ENCODE measurements at places on chromosomes 11 and 22.

DNA sequence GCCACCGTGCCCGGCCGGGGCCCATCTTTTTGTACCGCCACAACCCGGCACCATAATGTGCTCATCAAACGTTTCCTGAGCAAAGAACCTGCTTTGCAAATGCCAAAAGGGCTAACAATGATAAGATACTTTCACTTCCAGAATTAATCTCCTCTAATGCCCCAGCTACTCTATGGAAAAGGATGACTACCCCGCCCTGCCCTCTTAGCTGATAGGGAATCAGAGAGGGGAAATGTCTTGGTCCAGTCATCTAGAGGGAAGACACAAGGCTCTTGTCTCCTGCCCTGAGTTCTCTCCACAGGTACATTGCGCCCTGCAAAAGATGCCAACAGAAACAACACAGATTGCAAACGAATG lies 586 bp downstream of the TTLL1 start:
- DNase-seq: peak; percentile 30

DNA sequence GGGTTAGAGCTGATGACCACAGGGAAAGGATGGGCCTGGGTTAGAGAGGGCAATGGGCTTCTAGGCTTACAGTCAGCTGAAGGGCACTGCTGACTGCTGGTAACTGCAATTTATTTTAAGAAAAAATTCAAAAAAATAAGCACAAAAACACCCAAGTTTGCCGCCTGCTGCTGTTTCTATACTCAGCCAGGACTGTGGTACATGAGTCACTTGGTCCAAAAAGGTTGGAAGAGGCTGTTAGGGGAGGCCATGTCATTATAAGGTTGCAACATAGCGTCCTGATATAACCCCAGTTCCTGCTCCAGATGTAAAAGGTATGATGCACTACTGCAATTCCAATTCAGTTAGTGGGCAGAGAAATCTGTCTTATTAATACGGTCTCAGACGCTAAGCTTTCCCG lies 98.9 kb downstream of the ETS1 start:
- DNase-seq: no peak

DNA sequence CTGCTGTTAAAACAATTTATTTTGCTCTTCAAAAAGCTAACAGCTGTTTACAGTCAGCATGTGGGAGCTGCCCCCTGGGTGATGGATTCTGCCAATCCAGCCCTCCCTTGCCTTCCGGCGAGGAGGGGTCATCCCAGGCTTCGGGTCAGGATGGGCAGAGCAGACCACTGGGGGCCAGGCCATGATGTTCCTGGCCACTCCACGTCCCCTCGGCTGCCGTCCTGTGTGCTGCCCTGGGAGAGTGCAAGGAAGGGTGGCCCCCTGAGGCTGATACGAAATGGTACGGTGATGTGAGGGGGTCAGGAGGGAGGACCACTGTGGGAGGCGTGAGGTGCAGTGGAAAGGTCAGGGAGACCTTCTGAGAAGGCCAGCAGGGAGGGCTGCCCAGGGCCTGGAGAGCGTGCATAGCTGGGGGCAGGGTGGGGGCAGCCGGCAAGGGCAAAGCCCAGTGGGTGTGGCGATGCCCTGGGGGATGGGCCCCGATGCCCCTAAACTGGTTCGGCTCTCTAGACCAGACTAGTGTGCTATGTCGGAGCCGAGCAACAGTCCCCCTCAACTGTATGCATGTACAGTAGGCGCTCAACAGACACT lies 41.3 kb downstream of the RTN4R start:
- no peak for DNase-seq

GRCh38 chr11:80860632-80861031 lies 1419.8 kb upstream of the TENM4 start:
- no peak for DNase-seq

- DNase-seq: no peak
Measured at GRCh38 chr11:116345575-116345974, 427.2 kb downstream of the BUD13 start.

DNA sequence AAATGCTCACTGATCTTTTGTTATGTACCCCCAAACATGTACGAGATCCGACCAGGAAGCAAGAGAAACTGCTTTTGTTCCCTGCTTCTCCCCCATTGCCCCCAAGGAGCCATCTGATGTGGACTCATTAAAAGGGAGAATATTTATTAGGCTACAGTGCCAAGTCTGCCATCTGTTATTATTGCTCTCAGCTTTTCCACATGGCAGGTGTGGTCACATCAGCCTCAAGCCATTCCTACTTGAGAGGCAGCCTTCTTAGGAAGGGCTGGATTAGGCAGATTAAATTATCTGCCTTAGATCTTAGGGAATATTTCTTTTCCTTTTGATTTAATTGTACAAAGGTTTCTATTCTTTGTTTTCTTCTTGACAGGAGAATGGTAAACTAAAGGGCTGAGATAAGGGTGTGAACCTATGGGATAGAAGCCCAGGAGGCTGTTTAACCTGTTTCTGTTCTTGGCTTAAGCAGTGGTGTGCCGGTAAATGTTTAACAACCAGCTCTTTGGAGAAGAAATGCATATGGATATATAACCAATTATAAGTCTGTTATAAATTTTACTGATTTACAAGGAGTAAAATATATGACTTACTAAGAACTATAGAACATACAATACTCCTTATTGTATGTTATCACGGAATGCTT lies 88.8 kb downstream of the PDHX start:
- peak; percentile 90 for DNase-seq

DNA sequence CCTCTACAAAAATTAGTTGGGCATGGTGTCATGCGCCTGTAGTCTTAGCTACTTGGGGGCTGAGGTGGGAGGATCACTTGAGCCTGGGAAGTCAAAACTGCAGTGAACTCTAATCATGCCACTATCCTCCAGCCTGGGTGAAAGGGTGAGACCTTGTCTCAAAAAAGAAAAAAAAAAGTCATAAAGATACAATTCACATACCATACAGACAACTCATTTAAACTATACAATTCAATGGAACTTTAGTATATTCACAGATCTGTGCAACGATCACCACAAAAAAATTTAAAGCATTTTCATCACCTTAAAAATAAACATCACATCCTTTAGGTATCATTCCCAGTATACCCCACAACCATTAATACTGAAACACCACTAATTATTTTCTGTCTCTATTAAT lies 201.2 kb downstream of the PGR start:
- DNase-seq: no peak

DNA sequence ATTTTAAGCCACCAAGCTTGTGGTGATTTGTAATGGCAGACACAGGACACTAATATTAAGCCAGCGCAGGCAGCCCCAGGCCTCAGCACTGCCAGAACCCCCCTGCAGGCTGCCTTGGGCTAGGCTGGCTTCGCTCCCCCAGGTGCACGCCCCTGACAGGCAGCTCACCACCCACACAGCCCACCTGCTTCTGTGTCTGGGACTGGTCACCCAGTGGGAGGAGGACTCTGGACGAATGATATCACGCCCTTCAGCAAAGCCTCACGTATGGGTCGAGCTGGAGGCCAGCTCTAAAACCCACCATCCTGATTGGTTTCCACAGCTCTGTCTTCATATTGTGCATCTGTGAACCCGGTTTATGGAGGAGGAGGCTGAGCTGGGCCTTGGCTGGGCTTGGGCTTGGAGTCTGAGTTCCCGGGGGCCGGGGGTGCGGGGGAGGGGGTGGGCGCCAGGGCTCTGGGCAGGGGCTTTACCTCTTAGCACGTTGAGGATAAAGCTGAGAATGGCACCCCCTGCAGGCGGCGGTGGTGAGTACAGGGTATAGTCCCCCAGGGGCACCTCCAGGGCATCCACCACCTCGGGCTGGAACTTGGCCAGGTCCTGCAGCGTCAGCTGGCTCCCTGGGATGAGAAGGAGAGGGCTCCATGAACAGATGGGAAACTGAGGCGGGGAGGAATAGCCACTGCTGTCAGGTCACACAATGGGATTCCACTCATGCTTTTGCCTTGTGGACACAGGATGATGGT lies 13.8 kb downstream of the GGT5 start:
- peak; percentile 58 for DNase-seq

GRCh38 chr22:20948450-20948849 lies 18.6 kb upstream of the AIFM3 start:
- no peak for DNase-seq

DNA sequence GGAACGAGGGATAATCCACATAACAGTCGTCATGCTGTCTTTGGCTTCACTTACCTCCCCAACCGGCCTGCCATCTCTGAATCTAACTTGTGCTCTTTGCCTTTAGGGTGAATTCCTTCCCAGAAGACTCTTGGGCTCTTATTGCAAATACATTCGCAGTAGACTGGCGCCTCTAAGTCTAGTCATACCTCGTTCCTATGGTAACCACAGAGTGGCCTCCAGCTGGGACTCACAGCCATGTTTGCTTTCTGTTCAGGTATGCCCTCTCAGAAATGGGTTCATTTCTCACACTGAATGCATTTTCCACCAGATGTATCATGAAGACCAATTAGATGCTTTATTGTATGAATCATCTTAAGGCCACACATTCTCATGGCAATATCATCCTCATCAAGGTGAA lies 112.7 kb downstream of the FAR1 start:
- no peak for DNase-seq

DNA sequence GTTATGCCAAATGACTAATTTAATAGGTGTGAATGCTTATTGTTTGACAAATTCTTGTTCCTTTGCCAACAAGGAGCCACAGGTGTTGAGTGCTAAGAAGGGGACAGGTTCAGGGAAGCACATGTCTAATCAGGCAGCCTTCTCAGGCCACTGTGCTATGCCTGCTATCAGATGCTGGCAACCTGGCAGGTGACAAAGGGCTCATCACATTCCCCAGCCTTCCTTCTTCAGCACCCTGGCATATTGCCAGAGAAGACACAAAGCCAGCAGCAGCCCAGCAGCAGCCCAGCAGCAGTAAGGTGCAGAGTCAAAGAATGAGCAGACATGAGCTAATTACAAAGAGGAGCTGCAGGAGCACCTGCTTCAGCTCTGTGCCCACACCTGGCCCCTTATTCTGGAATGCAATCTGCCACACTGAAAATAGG lies 68.2 kb downstream of the GUCY1A2 start:
- DNase-seq: peak; percentile 60

- no peak for DNase-seq
Measured at GRCh38 chr11:68048681-68049508, 10.1 kb downstream of the TCIRG1 start.

DNA sequence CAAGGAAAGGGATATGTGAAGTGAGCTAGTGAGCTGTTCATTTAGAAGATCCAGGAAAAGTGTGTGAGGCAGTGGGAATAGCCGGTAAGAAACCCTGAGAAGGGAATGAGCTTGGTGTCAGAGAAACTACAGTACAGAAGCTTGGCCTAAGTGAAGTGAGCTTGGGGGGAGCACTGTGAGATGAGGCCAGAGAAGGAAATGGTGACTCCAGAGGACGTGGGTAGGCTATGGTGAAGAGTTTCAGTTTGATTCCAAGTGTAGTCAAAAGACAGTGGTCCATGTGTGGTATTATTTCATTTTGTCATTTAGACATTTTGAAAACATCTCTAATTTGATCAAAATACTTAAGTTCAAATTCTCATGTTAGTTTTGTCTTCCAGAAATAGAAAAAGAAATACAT lies 77.2 kb downstream of the GRK3 start:
- no peak for DNase-seq

- DNase-seq: no peak
Measured at GRCh38 chr11:90310210-90310609, 87.4 kb upstream of the CHORDC1 start.

GRCh38 chr11:33697997-33698396 lies 2.6 kb downstream of the C11orf91 start:
- DNase-seq: no peak

GRCh38 chr11:1548221-1549070 lies 23.6 kb downstream of the DUSP8 start:
- no peak for DNase-seq

GRCh38 chr11:105665281-105665680 lies 55.4 kb downstream of the GRIA4 start:
- no peak for DNase-seq

DNA sequence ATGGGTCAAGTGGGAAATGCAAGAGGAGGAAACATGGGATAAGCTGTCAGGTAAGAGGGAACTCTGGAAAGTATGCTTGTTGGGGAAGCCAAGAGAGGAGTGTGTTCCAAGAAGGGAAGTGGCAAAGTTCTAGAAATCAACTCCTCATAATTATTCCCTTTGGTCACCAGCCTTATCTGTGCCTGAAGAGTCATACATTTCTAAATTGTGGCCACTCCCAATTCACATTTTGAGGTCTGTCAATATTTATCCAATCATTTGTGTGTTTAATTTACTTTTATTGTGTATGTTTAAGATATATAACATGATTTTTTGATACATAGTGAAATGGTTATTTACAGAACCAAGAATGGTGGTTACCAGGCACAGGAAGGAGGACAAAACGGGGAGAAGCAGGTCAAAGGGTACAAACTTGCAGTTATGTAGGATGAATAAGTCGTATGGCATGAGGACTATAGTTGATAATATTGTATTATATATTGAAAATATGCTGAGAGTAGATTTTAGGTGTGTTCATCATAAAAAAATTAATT lies 131.7 kb downstream of the GRIA4 start:
- DNase-seq: no peak

- DNase-seq: no peak
Measured at GRCh38 chr22:38844315-38845003, 631 bp upstream of the NPTXR start.

- DNase-seq: peak; percentile 80
Measured at GRCh38 chr22:24768537-24769374, 5.8 kb downstream of the PIWIL3 start.

GRCh38 chr11:90737444-90738050 lies 514.7 kb upstream of the CHORDC1 start:
- DNase-seq: peak; percentile 98

GRCh38 chr11:119756169-119756865 lies 27.3 kb upstream of the NECTIN1 start:
- DNase-seq: no peak

DNA sequence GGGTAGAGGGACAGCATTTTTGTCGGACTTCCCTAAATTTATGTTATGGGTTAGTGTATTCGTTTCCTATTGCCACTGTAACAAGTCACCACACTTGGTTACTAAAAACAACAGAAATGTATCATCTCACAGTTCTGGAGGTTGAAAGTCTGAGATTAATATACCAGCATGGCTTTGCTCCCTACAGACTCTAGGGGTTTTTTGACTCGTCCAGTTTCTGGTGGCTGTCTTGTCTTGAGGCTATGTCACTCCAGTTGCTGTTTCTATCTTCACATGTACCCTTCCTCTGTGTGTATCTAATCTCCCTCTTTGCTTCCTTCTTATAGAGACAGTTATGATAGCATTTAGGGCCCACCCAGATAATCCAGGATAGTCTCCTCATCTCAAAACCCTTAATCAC lies 9.1 kb upstream of the CCDC179 start:
- DNase-seq: no peak

DNA sequence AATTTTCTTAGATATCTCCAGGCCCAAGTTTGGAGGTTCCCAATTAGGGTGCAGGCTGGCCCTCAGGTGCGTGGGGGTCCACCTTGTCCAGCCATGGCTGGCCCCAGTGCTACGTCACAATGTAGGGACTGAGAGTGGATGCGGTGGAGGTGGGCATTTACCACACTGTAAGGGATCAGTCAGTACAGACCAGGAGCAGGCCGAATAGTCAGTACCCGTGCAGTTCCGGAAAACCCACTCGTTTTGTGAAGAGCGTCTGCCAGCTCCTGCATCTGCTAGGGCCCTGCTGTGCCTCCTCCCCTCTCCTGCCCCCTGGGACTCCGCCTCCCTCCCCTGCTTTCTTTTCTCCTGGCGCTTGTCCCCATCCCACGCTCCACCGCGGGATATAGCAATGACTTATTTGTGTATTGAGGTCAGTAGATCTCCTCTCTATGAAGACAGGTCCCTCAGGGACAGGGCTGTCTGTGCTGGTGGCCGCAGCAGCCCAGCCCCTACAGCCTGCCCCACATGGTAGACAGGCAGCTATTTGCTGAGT lies 50.4 kb upstream of the SEPTIN5 start:
- peak; percentile 39 for DNase-seq

GRCh38 chr22:20128902-20129746 lies 2.5 kb upstream of the ZDHHC8 start:
- peak; percentile 78 for DNase-seq

Data from NCI-H82 (cell line).